Esophagus squamous epithelium (tissue), 5 donors: ENCODE measurements at places on chromosomes 11 and 22.

DNA sequence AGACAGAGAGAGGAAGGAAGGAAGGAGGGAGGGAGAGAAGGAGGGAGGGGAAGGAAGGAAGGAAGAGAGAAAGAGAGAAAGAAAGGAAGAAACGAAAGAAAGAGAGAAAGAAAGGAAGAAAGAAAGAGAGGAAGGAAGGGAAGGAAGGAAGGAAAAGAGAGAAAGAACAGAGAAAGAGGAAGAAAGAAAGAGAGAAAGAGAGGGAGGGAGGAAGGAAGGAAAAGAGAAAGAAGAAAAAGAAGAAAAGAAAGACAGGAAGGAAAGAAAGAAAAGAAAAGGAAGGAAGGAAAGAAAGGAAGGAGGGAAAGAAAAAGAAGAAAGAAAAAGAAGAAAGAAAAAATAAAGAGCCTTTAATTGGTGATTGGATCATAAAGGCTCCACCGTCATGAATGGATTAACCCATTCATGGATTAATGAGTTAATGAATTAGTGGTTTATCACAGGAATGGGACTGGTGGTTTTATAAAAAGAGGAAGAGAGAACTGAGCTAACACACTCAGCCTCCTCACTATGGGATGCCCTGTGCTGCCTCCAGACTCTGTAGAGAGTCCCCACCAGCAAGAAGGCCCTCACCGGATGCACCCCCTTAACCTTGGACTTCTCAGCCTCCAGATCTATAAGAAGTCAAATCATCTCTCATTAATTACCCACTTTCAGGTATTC lies 9.0 kb upstream of the PLAAT2 start:
- no peak for DNase-seq

- no peak for DNase-seq
Observed at GRCh38 chr11:44407211-44407996, 97.5 kb upstream of the ALX4 start.

- no peak for DNase-seq
Observed at GRCh38 chr11:131486937-131487635, 116.7 kb downstream of the NTM start.

DNA sequence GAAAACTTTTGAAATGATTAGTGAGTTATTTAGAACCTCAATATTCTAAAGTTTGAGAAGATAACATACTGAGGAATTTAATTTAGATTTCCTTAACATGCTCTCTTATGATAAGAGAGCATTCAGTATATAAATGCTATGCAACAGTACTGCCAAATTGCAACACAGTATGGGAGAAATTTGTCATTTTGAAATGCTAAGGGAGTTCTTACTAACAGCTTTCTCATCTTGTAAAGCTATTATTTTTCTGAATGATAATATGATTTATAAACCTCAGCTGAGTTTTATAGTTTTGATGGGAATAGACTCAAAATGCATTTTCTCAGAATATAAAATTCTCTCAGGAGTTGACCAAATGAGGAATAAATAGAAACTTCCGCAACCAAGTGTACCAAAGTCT lies 108.4 kb downstream of the SPON1 start:
- DNase-seq, result no peak

- no peak for DNase-seq
Observed at GRCh38 chr11:60318726-60319125, 8.3 kb upstream of the MS4A6E start.

DNA sequence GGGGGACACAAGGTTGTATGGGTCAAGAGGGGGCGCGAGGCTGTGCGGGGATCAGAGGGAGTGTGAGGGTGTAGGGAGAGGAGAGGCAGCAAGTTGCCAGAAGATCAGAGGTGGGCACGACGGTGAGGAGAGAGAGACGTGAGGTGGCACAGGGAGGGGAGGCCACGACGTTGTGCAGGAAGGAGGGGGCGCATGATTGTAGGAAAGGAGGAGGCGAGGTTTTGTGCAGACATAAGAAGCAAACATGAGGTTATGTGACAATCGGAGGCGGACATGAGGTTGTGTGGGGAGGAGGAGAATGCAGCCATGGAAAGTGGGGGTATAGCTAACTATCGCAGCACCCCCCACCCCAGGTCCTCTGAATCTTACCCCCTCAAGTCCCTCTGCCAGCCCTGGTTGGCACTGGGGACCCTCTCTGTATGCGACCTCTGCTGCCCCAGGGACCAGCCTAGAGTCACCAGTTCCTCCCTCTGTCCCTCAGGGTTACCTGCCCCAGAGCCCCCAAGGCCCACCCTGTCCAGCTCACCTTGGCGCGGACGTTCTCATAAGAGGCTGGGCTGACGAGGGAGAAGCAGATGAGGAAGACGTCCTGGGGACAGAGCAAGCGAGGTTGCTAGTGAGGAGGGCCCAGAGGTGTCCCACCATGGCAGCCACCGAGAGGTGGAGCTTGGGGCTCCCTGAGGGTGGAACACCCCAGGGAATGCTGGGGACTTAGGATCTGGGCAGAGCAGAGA lies 12.5 kb downstream of the RAC2 start:
- no peak for DNase-seq

DNA sequence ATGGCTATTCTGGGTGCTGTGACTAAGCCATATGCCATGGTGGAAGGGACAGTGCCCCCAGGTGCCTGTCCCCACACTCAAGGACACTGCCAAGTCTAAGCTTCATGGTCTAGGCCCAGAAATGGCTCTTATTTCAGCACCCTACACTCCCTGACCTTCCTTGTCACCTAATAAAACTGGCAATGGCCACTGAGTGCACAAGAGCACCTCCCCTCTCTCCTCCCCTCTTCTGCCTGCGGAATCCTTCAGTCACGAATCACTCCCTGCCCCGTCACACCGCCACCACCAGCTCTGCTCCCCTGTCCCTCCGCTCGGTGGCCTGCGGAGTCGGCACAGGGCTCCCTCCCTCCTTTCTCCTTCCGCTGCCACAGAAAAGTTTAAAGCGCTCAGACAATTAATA lies 19.0 kb upstream of the LMO1 start:
- no peak for DNase-seq
